ENCODE measurements at places on chromosomes 7 and 10.

DNA sequence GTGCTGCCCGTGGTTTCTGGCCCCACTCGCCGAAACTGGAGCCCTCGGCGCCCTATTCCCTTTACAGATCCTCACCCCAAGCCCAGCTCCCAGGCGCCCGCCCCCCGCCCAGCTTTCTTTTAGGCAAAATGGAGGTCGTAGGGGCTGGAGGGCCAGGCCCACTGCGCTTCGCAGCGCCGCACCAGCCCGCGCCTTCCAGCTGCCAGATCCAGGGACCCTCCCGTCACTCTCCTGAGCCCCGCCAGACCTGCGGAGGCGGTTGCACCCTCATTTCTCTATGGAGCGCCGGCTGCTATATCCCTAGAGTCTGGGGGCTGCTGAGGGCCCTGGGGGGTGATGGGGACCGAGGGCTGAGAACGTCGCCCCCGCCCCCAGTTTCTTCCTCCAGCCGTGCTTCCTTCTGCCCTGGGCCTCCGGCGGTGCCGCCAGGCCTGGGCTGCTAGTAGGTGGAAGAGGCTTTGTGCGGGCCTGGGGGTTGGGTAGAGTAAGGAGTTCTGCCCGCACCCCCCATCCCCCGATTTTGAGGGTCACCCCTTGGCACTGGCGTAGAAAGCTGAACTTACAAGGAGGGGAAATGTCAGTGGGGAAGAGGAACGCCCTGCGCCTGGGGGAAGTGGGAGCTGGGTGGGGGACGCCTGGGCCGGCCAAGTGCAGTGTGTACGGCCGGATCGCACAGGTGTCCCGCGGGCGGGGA lies 1.0 kb downstream of the GNB2 start:
- DNase-seq = peak; percentile 22

DNA sequence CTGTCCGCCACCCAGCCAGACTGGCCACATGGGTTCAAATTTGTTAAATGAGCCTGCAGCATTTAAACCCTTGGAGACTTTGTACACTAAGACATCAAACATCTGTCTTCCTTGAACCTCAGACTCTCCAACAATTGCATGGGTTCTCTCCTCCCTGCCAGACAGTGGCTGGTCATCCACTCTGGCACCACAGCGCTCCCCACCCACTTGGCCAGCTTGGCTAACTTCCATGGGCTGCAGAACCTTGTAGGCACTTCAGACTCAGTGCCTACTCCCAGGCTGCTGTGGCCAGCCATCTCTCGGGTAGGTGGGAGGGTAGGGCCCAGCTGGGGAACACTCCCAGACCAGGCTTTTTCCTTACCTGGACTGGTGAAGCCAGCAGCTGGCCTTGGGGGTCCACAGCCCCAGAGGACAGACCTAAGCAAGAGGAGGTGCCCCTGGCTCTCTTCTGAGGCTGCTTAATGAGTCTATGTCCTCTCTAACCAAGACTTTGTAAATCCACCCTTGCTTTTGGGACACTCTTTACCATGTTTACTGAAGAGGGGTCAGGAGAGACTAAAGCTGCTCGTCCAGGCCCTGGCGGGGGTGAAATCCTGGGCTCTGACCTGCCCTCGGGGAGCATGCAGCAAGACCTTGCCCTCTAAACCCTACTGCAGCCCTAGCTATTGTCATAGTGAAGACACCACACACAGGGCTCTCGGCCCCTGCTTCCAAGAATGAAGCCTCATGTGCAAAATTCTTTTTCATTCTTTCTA lies 82.7 kb downstream of the ARHGAP22 start:
- DNase-seq = no peak

GRCh38 chr7:1698951-1699350 lies 28.9 kb downstream of the ELFN1 start:
- no peak for DNase-seq

DNA sequence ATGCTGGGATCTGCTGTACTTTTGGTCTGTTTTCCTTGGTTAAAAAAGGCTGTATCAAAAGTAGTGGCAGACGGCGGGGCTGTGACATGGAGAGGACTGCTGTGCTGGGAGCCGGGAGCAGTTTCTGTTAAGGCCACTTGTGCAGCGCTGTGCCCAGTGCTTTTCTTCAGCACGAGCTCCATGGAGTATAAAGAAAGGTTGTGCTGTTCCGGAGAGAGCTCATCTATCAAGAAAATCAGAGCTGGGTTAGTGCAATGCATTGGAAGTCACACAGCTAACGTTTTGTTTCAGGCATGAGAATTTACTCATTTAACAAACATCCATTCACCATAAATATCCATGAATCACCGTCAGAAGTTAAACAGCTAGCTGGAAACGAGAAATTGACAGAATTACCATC lies 62.0 kb downstream of the KIAA1549 start:
- DNase-seq = no peak

- peak; percentile 49 for DNase-seq
Observed at GRCh38 chr10:48205918-48206317, 68.6 kb downstream of the FRMPD2 start.

DNA sequence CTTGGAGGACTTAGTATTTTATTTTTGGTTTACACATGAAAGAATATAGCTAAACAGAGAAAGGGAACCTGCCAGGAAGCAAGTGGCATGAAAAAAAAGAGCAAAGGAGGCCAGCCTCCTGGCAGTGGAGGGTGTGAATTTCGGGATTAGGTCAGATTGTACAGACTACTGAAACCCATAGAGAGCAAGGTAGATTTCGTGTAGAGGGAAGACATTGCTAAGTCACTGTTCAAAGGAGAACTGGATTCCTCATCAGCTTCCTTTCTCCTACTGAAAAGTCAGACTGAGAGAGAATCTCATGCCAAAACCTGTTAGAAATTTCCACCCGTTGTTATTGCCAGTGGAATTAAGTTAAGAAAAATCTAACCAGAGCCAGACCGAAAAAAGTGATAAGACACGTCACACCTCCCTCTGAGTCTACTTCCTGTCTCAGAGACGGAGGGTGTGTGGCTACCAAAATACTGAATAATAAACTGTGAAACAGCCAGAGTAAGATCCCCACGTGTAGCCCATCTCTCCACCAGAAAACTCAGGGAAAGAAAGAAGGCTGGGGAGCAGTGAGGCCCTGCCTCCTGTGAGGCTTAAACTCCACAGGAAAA lies 118.8 kb downstream of the SKIDA1 start:
- DNase-seq = no peak

- DNase-seq = no peak
Observed at GRCh38 chr7:72343991-72344390, 68.1 kb downstream of the CALN1 start.

DNA sequence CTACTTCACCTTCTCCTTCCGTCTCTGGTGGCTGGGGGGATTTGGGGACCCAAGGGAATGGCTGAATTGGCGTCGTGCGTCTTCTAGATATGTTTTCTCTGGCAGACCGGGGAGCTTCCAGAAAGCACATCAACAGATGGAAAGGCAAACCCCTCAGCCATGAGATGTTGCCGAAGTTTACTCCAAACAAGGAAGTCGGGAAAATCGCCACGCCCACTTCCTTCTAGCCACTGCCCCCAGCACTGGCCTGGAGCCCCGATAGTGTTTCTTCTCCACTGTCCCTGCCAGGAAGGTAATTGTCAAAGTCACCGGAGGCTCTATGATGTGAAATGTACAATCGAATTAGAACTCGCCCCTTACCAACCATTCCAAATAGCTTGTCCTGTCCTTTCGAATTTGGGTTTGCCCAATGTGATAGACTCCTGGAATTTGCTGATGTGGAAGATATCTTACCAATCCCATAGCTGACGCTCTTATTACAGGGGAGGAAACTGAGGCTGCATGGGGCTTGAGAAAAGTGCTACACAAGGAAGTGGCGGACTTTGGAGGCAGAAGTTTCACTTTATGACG lies 191.0 kb downstream of the LSM5 start:
- DNase-seq = no peak

GRCh38 chr10:123455861-123456260 lies 210.3 kb upstream of the GPR26 start:
- DNase-seq = peak; percentile 82

DNA sequence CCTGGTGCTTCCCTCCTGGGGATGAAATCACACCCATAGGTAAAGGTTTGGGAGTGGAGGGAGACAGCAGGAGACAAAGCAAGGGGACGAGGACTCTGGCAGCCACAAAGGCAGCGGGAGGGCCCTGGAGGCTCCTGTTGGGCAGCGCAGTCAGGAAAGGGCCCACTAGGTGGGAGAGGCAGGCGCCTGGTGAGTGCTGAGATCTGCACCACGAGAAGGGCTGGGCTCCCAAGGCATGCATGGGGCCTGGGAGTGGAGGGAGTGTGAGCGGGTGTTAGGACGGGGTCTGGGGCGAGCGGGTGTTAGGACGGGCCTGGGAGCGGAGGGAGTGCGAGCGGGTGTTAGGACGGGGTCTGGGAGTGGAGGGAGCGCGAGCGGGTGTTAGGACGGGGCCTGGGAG lies 13.0 kb downstream of the GET4 start:
- no peak for DNase-seq

DNA sequence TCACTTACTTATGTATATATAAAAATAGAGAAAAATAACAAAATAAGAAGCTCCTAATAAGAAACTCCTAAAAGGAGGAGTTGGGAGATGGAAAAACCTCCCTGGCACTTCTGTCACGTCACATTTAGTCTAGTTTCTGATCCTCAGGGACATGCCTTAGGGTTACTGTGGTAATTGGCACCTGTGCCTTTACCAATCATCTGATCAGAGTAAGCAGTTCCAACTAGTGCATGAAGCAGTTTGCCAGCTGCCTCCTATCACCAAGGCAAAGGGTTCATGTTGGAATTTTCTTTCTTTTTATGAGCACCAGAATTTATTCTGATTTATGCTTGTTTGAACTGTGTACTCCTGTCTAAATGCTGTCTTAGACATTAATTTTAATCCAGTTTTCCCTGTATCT lies 49.9 kb downstream of the ARL4A start:
- no peak for DNase-seq

DNA sequence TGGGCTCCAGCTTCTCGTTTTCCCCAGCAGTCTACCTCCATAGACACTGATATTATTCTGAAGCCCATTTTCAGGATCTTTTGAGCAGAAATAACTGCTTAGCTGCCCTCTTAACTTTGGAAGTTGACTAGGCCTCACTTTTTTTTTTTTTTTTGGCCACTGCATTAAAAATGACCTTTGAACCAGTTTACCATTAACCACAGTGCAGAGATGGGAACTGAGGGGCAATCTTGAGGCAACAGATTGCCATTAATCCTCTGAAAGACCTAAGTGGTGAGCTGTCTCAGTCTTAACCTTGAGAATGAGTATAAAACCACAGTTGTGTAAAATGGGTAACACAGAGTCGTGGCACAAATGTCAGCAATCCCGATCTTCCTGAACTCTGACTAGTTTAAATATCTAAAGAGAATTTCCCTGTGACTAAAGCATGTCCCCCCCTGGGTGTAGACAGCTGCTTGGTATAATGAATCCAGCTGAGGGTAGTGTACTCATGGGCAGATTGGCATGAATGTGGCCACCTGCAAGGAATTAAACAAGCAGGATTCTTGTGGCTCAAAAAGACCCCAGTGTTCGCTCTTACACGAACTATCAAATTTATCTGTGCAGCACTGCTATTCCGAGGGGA lies 46.1 kb upstream of the FMC1 start:
- DNase-seq = peak; percentile 38

GRCh38 chr10:128065881-128066534 lies 60.2 kb downstream of the MKI67 start:
- no peak for DNase-seq

Data from kidney tubule cell (primary cell).